ENCODE measurements at places on chromosomes 2 and 18. TPM values are rescaled to one million over a fixed set of nuclear protein-coding genes. Genes with fewer than 3 reads are reported as not detected.

DNA sequence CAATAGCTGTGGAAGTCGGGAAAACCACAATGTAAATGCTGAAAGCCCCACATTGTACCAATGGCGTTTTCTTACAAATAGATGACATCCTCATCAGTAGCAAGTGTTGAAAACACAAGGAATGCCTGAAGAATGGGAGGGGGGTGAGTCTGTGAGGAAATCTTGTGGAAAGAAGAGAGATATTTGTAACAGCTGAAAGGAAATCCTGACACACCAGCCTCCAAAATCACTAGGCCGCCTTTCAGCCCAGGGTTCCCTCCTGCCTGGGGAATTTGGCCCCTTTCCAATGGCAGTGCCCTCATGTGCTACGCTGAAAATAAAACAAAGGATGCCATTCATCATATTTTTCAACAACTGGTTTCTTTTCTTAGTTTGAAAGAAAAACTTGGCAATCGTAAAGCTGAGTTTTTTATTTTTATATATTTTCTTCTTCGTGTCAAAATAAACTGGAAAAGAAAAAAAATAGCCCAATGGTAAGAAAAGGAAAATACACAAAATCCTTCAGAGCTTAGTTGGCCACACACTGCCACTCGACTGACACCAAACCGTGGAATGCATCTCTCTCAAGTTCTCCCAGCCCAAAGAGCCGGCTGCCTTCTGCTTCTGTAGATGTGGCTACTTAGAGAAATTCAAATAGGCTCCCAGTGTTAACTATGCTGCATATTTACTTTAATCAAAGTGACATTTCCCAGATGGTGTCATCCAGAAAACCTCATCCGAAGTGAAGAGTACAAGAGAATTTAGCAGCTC is 52.0 kb downstream of the FTCDNL1 start:
- no peak for DNase-seq

DNA sequence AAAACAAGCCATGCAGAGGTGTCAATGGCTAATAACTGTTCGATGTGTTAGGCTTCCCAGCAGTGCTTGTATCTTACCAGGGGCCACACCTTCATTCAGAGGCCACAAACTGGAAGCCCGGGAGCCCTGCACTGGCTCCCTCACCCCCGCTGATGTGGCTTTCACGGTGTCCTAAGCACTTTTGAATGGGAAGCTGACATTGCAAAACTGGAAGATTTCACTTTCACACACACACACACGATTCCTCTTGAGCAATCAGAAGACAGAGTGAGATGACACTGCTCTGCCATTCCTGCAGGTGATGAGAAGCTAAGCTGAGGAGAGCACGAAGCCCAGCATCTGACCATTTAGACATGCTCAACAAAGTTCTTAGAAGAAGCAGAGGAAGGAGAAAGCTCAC is 8.6 kb upstream of the ZNF407 start:
- DNase-seq, result peak; percentile 69

- peak; percentile 11 for DNase-seq
Observed at GRCh38 chr2:227720680-227721079, 2.9 kb upstream of the SLC19A3 start.

DNA sequence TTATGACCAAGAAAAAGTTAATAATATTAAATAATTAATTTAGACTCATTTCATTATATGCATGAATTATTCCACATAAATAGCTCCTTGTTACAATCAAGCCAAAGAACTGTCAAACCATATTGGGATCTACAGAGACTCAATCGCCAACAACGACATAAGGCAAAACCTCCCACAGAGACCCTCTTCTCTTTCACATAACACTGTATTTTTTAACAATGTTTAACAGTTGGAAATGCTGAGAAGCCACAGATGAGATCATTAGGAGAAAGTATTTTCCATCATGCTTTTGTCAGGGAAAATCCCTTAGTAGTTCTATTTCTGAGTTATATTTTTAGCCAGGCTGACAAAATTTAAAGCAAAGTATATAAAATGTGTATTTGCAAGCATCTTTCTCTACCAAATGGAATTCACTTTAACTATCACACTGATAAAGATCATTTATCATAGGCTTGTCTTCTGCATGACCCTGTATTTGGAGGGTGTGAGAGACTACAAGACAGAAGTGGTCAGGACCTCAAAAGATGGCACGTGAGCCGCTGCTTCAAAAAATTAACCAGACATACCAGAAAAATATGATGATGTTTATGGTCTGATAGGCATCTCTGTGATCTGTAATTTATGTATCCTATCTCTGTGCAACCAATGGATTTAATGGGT is 383.8 kb downstream of the NRXN1 start:
- no peak for DNase-seq

DNA sequence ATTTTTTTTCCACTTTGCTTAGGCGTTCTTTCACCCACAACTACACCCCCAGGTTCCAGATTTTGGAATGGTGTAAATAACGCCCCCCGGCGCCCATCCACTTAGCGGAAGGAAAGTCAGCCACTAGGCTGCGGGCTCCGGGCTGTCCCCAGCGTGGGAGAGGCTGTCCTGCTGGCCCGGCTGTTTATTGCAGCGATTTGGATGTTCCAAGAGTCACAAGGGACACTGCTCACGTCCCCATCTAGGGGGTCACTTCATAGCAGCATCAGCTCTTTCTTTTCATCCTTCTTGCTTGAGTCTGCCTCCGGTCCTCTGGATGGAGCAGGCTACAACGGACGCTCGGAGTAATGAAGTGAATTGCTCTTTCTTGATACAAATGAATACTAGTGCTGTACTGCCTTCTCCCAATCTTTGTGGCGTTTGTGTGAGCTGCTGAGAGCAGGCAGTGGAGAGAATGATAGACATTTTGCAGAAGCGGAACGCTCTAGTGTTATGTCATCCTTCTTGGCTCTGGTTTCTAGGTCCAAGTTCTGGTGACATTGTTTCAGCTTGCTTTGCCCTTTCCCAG is 50.7 kb upstream of the PAIP2B start:
- no peak for DNase-seq

- no peak for DNase-seq
Observed at GRCh38 chr2:15919716-15920434, 20.5 kb upstream of the MYCN start.

DNA sequence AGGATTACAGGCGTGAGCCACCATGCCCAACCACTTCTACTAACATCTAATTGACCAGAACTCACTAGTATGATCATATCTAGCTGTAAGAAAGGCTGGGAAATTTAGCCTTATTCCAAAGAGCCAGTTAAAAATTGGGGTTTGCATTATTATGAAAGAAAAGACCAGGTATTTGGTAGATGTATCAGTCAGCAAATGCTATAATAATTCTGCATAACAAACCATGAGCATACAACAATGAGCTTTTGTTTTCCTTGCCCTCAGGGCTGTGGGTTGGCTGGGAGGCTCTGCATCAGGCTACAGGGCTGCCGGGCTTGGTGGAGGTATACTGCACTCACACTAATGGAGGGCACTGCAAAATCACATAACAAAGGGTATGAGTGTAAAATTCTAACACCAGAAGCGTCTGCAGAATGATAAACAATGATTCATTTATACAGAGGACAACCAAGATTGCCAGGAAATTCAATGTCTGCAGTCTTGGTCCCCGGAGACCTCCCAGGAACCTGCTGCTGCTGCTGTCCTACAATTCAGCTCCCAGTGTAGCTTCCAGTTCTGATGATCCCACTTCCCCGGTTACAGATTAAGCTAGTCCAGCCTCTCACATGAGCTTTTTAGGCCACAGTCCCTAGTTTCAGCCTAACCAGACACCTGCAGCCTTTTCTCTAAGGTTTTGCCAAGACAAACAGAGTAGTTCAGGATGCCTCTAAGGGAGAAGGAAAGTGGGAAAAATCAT is 32.2 kb upstream of the ST3GAL5 start:
- peak; percentile 15 for DNase-seq

DNA sequence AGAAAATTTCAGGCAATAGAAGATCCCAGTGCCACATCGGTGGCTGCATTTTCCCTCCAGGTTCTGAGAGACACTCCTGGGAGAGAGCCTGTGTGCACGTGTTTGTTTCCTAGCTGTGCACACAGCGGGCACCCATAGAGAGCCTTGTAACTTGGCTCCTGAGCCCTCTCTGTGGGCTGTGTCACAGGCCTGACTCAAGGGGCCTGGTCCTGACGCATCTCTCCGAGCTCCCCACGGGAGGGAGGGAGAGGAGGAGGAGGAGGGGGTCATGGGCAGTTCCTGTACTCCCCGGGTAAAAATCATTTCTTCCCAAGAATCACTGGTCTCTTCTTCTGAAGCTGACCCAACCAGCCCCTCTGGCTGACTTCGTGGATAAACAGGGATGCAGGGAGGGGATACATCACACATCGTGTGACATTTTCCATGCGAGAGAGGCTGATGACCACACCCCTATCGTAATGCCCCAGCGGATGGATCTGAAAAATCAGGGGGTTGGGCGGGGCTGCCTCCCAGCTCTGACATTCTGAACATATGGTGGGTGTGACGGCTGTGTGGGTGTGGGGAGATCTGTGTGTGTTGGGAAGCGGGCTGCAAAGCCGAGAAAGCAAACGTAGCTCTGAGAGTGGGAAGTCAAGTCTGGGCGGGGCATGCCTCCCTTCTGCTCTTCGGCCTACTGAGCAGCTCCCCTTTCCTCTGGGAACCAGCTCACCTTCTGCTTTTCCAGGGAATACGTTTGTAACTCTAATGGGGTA is 308.3 kb upstream of the HS6ST1 start:
- DNase-seq, result no peak

DNA sequence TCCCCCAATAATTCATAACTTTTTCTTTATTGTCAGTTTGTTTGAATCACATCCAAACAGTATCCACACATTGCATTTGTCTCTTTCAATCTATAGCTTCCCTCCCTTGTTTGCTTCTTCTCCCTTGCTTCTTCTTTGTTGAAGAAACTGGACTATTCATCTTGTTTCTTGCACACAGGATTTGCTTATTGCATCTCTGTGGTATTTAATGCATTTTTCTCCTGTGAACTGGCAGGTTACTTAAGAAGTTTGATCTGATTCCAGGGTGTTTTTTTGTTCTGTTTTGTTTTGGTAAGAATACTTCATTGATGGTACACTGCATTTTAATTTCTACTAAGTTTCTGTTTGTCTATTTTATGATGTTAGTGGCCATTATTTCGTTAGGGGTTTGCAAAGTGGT is 166.8 kb downstream of the CAMKMT start:
- DNase-seq, result peak; percentile 86

DNA sequence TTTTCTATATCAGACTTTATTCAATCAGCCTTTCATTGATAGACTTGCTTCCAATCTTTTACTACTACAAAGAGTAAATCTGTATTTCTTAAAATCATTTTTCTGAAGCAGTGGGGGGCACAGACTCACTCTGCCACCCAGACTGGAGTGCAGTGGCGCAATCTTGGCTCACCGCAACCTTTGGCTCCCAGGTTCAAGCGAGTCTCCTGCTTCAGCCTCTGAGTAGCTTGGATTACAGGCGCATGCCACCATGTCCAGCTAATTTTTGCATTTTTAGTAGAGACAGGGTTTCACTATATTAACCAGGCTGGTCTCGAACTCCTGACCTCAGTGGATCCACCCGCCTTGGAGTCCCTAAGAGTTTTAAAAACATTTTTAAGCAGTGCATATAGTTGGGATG is 270.6 kb upstream of the REG3G start:
- DNase-seq, result no peak

DNA sequence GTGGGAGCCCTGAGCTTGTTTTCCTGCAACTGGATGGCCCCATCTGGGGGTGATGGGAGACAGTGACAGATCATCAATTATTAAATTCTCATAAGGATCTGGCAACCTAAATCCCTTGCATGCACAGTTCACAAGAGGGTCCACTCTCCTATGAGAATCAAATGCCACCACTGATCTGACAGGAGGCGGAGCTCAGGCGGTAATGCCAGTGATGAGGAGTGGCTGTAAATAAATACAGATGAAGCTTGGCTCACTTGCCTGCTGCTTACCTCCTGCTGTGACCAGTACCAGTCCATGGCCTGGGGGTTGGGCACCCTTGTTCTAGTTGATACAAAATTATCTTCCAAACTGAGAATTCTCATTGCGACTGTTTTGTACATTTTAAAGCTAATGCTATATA is 258.6 kb downstream of the CTNNA2 start:
- no peak for DNase-seq

- DNase-seq, result no peak
Observed at GRCh38 chr2:37039580-37039979, 44.6 kb downstream of the HEATR5B start.

- DNase-seq, result peak; percentile 58
Observed at GRCh38 chr18:54444319-54444914, 86.7 kb downstream of the C18orf54 start.

DNA sequence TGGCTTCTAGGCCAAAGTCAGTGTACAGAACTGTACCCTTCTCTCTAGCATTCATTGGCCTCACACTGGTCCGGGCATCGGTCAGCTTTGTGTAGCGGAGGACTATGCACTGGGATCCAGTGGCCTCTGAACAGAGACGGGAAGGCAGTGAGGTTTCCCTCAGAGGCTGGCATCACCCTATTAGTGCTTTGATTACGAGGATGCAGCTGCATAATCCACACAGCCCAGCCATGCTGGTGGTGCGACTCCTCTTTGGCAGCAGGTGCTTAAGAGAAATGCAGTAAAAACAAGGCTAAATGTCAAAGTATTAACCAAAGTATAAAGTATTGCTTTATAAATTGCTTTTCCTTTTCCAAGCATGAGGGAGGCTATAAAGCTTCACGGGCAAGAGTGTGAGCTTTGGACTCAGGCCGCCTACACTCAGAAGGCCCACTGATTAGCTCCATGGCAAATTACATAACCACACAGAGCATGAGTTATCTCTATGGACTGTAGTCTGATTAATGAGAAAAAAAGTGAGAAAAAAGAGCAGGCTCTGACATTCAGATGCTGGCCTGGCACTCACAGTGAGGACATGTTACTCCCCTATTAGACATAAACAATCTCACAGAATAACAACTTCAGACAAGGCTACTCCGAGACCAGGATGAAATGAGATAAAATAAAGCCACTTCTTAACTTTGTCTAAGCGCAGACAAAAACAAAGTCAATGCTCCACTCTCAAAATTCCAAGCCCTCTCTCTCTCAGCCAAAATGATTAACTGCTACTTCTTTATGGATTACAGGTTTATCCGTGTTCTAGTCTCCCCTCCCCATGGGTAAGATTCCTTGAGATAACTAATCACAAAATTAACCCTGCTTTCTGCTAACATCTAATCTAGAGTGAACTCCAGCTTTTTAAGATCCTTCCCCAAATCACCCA is 6.4 kb upstream of the CRYGC start:
- peak; percentile 28 for DNase-seq

DNA sequence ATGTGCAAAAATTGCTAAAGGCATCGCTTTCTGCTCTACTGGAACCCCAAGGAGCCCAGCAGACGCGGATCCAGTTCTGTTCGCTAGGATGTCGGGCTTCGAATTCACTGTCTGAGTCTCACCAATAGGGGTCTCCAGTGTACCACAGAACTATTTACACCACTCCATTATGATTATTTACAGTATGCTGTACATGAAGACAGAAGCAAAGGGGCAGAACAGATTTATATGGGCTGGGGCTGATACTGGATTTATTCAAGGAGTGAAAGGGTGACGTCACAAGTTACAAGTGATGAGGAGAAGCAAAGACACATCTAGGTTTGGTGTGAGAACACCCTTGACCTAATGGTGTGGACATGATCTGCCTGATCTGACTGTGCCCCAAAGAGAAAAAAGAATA is 185.3 kb upstream of the ATP5MC3 start:
- peak; percentile 39 for DNase-seq

Gene ANKRD62
- total RNA-seq, result not detected

Gene CMPK2
- 9.0 TPM for total RNA-seq

Gene CD207
- not detected for total RNA-seq

Gene GPR55
- total RNA-seq, result not detected

Gene CCDC141
- 0.05 TPM for total RNA-seq

Gene KCNG2
- total RNA-seq, result not detected

Gene BMP10
- total RNA-seq, result not detected

Gene GAD1
- total RNA-seq, result 19.4 TPM

Gene UPP2
- not detected for total RNA-seq

Gene XDH
- total RNA-seq, result 2.0 TPM

All from renal cortical epithelial cell (primary cell).